Neural progenitor cell (in vitro differentiated cells): ENCODE measurements at places on chromosomes 12 and 14.

GRCh38 chr12:106445959-106446358, 88.4 kb downstream of the POLR3B start:
- DNase-seq: peak; percentile 58

- peak; percentile 26 for DNase-seq
These were observed 2.8 kb downstream of the ZFP36L1 start for GRCh38 chr14:68789821-68790643.

DNA sequence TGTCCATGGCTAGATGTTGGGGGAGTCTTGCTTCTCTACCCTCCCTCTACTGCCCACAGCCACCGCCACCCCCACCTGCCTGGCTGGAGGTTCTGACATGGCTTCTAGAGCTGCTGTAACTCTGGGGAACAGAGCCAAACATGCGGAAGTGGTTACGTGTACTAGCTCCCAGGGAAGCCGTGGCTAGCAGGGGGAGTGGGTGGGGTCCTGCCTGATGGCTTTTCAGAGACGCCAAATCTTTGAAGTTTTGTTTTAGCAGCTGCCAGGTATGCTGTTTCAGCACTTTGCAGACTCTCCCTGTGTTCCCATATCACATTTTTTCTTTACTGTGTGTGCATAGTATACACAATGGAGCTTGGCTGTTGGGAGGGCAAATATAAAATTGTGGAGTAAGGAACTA, 150.3 kb downstream of the TGFB3 start:
- no peak for DNase-seq

DNA sequence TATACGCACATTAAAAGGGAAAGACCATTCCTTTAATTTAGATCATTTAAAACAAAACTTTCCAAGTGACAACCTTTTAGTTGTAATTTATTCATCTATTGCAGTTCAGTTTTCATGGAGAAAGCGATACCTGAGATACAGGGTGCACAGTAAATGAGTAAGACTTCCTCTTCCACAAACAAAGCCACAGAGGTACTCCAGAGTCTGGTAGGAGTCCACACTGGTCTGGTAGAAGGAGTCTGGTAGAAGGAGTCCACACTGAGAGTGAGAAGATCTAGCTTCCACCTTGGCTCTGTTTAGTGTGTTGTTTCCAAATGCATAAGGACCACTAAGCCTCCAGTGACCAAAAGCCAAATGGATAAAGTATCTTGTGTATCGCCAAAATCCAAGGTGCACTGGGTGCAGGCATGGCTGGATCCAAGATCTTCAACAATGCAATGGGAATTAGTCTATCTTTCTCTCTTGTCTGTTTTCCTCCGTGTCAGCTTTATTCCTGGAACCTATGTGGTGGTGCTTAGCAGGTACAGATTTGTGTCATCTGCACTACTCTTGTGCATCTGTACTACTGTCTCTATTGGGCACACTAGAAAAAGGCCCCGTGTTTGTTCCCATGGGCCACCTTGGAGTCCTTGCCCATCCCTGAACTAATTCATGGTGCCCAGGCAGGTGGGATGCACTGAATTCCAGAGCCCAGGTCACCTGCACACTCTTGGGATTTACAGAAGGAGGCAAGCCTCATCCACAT, 331.1 kb downstream of the BCL11B start:
- DNase-seq: no peak

DNA sequence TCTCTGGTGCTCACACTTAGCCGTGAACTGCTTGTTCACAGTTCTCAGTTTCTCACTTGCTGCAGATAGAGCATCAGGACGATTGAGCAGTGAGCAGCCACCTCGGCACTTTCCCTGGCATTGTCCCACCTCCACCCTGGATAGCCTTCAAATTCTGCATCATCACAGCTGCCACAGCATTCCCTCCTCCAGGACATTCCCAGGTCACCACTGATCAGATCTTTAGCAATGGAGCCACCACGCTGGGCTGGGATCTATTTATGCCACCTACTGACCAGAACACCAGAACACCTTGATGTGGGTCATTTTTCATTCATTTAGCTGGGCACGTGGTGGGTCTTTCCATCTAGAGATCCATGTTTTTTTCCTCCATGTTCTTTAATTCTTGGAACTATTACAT, 23.6 kb downstream of the ACADS start:
- no peak for DNase-seq

DNA sequence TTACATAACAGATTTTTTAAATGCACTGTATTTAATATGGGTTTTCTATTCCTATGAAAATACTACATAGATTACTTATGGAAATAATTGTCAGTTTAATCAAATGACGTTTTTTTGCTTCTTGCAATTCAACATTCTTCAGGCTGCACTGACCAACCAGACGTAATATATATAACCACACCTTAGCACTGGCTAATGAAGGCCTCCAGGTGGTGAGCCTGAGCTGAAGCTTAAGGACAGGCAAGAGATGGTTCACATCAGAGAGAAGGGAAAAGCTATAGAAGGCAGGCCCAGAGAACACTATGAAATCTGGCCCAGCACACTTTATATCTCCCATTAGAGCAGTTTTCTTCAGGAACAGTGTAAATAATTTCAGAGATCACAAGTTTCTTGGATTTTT, 2.8 kb upstream of the MDGA2 start:
- DNase-seq: no peak
